HTR-8/SVneo (cell line): ENCODE measurements at places on chromosomes 6 and 20.

- DNase-seq, result no peak
Measured at GRCh38 chr6:91142154-91142553, 555.3 kb upstream of the MAP3K7 start.

DNA sequence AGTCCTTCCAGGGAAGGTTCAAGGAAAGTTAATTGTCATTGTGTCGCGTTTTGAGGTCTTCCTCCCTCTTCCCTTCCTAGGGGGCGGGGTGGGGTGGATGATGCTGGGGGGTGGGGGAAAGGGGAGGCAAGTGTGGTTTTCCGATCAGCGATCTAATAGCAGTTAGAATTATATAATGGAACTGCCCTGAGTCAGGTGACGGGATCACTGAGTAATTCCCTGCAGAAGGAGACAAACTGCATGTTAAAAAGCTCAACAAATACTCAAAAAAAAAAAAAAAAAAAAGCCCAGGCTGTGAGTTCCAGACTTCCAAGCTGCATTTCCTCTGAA, 240.4 kb downstream of the PHACTR1 start:
- DNase-seq, result no peak

DNA sequence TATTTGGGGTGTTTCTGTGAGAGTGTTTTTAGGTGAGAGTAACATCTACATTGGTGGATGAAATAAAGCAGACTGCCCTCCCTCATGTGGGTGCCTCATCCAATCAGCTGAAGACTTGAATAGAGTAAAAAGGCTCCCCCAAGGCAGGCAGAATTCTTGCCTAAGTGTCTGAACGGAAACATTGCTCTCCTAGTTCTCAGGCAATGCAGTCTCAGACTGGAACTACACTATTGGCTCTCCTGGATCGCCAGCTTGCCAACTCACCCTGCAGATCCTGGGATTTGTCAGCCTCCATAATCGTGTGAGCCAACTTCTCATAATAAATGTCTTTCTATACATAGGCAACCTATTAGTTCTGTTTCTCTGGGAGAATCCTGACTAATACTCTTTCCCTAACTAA, 5.5 kb upstream of the TMEM170B start:
- no peak for DNase-seq

DNA sequence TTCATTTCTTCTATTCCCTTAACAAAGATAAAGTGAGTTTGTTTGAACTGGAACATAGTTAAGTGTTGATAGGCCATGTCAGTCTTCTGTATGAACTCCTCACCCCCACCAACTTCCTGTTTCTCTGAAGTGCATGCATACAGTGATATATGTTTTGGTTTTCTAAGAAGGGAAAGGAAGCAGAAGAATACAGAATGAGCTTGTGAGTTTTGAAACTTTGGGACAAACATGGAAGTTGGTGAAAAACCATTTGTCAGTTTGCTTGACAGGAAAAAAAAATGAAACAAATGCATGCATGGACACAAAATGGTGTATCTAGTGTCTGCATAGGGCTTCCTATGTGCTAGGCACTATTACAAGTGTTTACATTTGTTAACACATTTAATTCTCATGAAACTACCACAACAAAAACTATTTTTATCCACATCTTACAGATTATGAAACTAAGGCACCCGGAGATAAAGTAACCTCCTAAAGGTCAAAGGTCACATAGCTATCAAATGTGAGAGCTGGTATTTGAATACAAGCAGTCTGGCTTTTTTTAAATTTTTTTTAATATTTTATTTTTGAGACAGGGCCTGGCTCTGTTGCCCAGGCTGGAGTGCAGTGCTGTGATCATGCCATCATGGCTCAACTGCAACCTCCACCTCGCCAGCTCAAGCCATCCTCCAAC, 105.9 kb downstream of the ADGRB3 start:
- DNase-seq, result no peak

GRCh38 chr20:35298264-35298663, 6.0 kb upstream of the FAM83C start:
- no peak for DNase-seq

DNA sequence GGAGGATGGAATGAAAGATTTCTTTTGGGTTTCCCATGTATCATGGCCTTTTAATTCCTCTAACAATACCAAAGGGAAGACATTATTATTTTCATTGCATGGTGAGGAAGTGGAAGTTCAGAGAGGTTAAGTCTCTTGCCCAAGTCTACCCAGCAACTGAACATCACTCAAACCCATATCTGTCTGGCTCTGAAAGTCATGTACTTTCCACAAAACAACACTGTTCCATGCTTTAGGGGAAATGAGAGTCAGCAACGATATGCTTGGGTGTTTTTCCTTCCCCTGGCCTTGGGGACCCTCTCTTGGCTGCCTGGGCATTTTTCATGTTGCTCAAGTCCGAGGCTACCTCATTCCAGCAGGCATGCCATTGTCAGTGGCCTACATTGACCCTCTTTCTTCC, 118.8 kb downstream of the ADTRP start:
- no peak for DNase-seq

DNA sequence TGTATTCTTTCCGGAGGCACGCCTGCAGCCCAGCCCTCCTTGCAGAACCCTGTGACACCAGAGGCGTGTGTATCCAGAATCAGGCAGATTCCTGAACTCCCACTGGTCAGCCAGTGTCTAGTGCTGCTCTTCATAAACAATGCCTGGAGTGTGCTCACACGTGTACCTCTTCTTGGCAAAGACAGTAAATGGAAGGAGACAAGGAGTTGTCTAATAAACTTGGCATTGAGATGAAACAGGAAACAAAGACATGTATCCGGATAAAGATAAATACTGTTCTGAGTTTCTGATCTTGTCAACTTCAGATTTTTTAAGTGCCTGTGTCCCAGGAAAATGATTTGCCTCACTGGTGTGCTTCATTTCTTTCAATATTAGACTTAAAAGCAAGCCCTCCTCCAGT, 1.7 kb downstream of the RPS6KA2 start:
- DNase-seq, result no peak

GRCh38 chr6:28771401-28772267, 152.2 kb downstream of the TRIM27 start:
- DNase-seq, result no peak

DNA sequence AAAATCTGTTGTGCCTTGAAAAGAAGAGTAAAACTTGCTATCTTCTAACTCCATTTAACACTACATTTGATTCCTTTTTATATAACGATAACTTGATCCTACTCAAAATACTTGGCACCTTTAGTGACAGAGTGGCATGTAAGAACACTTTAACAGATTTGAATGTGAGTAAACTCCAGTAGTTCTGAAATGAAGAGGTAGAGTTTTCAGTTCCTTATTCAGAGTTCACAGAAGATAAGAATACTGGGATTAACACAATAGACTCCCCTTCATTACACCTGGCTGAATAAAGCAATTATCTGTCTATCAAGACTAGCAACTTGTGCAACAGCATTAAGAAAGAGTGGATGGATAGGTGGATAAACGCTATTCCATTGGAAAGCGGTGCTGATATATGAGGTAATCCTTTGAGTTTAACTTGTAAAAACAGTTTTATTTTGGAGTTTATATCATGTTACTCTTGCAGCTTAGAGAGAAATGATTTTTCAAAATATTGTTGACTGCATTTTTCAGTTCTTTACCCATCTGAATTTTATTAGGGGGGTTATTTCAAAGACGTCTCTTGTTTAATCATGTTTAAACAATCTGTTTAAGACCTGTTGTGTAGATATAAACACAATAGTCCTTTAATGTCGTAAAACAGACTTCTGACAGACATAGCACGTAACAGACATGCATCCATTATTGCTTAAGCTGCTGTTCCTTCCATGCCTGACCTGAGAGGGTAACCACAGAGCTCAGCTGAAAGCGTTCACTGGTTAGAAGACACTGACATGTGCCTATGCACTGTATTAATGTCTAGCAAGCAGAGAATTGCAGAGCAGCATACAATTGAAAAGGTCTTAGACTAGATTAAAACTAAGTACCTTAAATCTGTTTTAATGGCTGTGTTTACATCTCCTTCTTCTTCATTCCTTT, 102.4 kb upstream of the SUPT3H start:
- DNase-seq, result no peak

DNA sequence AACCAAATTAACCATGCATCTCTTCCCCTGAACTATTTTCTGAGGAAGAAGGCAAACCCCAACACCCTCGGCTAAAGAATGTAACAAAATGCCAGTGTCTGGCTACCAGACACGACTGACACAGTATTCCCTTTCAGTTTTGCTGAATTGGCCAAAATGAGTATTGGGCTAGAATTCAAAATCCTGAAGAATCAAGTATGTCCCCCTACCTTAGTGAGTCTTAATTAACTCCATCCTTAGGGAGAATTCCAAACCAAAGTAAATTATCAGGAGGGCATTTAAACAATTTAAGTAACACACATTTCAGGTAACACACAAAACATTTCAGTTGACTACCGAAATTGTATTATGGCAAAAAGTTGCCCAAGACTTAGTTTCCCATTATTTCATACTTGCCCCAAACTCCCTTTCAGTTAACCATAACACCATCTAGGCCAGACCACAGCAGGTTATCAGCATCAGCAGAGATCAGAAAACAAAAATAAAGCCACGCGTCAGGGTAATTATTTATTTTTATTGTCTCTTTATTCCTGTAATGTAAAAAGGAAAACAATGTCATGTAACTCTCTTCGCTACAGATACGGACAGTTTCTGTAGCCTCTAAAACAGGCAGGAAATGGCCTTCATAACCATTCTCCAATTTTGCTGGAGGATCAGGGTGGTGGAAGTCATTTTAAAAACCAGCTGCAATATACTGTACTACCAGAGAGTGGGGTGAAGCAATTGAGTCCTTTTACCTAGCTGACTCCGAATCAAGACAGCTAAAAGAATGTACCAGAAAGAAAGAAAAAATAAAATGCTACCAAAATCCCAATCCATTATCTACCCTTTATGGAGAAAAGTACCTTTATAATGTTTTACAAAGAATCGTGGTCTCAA, 1.9 kb downstream of the SNX5 start:
- DNase-seq, result no peak

DNA sequence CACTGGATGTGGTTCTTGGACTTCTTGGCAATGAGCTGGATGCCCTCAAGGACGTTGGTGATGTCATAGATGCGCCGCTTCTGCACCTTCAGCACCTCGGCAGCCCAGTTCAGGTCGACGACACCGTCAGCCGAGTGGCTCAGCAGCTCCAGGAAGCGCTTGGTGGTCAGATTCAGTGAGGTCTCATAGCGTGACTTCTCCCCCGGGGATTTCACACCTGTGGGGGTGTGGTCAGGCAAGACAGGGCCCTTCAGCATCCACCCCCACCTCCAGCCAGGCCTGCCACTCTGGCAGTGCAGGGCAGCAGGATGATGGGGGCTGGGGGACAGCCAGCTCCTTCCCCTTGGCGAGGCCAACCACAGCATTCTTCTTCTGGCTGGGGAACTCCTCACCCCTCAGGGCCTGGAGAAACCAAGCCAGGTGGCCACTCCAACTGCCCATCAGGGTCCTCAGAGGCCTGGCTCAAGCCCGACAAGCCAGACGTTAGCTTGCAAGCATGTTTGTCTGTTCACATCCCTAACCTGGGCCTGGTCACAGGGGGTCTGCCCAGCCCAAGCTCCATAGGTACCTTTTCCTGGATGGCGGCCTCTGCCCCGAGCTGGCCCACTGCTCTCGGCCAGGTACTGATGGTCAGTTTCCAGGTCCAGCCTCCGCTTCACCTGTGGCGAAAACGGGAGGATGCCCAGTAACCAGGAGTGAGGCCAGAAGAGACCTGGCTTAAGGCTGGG, 5.7 kb upstream of the NECAB3 start:
- no peak for DNase-seq

- no peak for DNase-seq
Measured at GRCh38 chr6:158835616-158836221, 16.6 kb upstream of the EZR start.

GRCh38 chr6:83928286-83928685, 68.8 kb downstream of the CYB5R4 start:
- DNase-seq, result no peak

DNA sequence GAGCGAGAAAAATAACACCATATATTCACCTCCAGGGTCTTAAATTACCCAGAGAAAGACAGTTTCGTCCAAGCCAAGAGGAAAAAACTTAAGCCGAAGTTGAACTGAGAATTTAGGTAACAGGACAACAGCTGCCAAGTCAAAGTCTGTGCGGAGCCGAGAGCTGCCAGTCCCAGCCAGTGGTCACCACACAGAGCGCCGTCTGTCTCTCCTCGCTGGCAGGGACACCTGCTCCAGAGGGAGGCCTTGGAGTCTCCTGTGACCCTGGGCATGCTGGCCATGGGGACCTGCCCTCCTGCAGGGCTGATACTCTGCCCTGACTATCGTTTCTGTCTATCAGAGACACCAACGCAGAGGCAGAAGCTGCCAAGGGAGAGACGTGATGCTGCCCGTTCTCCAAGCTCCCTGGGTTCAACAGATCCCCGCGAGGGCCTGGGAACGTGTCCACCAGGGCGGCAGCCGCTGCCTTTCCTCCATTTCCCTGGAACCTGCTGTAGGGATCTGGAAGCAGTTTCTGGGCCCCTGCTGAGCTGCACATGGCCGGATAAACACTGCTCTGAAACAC, 341.3 kb downstream of the SMOC2 start:
- DNase-seq, result no peak

DNA sequence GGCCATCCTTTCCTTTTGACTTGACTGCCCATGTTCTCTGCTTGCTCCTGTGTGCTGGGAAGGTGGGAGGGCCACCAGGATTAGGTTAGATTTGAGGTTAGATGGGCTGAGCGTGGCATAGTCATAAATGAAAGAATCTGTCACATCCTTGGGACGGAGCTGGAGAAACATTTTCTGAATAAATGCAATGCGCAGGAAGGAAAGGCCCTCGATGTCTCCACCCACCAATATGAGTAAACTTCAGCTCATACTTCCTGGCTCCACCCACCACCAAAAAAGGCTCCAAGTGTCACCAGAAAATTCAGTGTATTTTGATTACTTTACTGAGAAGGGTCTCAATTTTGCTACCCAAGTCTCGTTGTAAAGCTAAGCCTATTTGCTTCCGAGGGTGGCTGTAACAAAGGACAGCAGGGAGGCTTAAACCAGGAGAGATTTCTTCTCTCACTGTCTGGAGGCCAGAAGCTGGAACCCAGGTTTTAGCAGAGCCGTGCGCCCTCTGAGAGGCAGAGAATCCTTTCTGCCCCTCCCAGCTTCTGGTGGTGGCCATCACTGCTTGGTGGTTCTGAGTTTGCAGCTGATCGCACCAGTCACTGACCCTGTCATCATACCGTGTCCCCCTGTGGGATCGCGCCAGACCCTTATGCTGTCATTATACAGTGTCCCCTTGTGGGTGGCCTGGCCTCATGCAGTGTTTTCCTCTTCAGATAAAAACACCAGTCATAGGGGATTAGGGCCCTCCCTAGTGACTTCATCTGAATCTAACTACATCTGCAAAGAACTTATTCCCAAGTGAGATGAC, 137.8 kb downstream of the TTLL2 start:
- no peak for DNase-seq

DNA sequence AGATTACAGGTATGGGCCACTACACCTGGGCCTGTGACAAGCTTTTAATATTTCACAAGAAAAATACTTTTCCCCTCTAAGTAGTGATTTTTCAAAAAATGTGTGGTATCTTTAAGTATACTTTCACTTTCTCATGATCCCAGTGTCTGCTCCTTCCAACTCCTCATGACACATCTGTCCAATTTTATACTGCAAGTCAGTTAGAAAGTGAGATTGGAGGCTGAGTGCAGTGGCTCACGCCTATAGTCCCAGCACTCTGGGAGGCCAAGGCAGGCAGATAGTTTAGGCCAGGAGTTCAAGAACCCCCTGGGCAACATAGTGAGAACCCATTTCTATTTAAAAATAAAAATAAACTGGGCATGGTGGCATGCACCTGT, 20.2 kb downstream of the PIM1 start:
- DNase-seq, result no peak

GRCh38 chr6:5930968-5931367, 75.8 kb downstream of the NRN1 start:
- no peak for DNase-seq
